ENCODE measurements at places on chromosomes 3 and 15.

DNA sequence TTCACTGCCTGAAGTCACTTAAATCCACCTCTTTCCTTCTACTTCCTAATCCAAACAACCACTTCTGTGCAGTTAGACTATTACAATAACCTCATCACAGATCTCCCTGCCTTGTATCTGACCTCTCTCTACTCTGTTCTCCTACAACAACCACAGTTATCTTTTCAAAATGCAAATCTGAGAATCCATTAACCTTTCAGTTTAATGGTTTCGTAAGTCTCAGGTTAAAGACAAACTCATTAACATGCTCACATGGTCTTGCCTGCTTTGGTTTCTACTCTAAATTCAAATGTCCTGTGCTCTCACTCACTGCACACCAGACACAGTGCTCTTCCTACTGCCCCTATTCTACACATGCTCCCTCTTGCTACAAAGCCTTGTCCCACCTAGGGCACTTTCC lies 406.5 kb upstream of the THBS1 start:
- DNase-seq, result no peak

GRCh38 chr3:5297895-5298294 lies 110.4 kb downstream of the EDEM1 start:
- DNase-seq, result no peak

DNA sequence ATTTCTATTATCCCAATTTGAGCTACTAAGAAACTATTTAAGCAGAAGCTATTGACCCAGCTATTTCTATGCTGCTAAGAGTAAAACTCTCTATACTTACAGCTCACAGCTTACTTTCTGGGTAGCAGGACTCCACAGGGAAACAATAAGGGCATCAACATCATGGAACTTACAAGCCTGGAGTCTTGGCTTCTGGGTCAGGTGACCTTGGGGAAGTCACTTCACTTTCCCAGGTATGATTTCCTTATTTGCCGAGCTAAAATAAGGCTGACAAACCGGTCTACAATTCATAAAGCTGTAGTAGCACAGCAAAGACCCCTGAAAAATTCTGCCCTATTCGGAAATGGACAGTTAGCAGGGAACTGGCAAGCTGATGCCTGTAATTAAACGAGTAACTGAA lies 278.3 kb upstream of the NR2F2 start:
- no peak for DNase-seq

GRCh38 chr15:31500766-31501449 lies 174.3 kb downstream of the KLF13 start:
- DNase-seq, result no peak

DNA sequence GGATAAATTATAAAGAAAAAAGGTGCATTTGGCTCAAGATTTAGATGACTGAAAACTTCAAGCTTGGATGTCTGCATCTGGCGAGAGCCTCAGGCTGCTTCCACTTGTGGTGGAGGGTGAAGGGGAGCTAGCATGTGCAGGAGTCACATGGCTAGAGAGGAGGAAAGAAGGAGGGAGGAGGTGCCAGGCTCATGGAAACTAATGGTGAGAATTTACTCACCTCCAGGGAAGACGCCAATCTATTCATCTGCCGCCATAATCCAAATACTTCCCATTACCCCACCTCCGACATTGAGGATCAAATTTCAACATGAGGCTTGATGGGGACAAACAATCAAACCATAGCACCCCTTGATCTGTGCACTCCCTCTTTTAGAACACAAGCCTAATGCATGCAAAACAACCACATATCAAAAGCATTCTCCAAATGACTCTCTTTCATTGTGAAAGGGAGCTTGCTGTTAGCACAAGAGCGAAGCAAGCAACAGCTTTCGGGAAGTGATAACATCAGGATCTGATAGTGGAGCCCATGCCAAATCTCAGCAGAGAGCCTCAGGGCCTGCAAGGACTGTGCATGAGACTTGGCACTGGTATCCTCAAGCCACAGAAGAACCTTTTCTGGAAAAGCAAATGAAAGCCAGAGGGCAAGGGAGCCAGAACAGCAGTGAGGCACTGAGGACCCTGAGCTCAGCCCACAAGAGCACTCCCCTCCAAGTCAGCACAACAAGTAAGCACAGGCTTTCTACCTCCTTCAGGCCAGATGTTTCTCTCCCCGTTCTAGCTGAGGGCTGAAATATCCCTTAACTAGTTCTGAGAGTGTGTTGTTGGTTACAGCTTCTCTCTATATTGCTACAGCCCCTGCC lies 50.2 kb upstream of the THBS1 start:
- no peak for DNase-seq

DNA sequence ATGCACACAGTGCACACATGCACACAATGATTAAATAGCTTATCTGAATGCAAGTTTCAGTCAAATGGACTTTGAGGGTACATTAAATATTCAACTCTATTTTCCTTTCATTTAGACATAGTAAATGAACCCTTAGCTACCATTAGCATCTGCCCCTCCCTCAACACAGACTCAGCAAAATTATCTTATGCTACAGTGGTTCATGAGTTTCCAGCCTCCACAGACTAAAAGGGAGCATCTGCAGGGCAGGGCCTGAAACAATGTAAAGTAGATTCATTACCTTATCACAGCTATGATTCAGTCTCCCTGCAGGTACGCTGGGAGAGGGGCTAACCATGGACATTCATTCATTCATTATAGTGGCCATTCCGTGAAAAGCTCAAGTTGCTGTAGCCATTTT lies 329.1 kb downstream of the VGLL3 start:
- no peak for DNase-seq

GRCh38 chr3:172617976-172618375 lies 92.9 kb downstream of the NCEH1 start:
- DNase-seq, result no peak

DNA sequence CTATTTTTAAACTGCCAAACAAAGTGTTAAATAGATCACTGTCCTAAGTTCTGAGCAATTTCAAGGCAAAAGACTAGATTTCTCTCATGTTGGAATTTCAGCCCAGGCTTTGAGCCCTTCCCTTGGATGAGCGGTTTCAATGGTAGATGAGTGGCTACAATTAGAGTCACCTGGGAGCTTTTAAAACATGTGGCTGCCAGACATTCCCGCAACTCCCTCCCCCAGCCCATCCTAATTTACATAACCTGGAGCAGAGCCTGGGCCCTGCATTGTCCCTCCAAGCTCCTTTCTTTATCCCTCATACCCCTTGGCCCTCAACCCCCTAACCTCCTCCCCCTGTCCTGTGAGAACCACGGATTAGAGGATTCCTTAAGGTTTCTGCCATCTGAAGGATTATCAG lies 357.5 kb upstream of the UMPS start:
- DNase-seq, result no peak
